ENCODE measurements at places on chromosomes 6 and 20.

GRCh38 chr20:40339661-40340449 is 349.2 kb downstream of the MAFB start:
- no peak for DNase-seq

DNA sequence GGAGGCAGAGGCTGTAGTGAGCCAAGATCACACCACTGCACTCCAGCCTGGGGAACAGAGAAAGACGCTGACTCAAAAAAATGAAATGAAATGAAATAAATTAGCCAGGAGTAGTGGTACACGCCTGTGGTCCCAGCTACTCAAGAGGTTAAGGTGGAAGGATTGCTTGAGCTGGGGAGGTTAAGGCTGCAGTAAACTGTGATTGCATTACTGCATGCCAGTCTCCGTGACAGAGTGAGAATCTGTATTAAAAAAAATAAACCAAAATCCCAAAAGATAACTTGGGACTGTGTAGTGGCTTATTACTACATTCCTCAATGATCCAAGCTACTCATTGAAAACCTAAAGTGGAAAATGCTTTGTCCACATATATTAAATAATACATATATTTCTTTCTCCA is 87.0 kb downstream of the SGK1 start:
- no peak for DNase-seq

- DNase-seq: no peak
Observed at GRCh38 chr6:7053125-7053774, 54.5 kb upstream of the RREB1 start.

DNA sequence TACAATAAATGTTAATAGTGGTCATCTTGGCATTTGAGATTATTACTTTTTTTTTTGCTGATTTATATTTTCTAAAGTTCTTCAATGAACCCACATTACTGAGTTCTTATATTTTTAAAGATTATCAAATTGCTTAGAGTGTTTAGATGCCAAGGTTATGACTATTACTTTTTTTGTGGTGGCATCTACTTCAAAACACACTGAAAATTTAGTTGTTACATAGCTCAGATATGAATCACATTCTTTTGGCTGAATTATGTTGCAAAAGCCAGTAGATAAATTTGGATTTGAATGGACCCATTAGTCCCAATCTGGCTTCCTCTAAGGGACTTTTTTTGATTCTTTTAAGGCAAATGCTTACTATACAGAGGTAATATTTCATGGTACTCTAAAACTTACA is 8.9 kb downstream of the UTRN start:
- peak; percentile 85 for DNase-seq

- no peak for DNase-seq
Observed at GRCh38 chr6:46048646-46049297, 33.1 kb upstream of the CLIC5 start.

GRCh38 chr6:21157186-21157929 is 436.2 kb upstream of the SOX4 start:
- DNase-seq: peak; percentile 36

- DNase-seq: peak; percentile 45
Observed at GRCh38 chr6:143941852-143942627, 66.0 kb downstream of the PLAGL1 start.

GRCh38 chr20:53921443-53921973 is 148.9 kb downstream of the BCAS1 start:
- no peak for DNase-seq

GRCh38 chr20:51500936-51501335 is 41.6 kb downstream of the NFATC2 start:
- no peak for DNase-seq

GRCh38 chr20:4112481-4113421 is 97.4 kb upstream of the RNF24 start:
- no peak for DNase-seq
